Natural killer cell (primary cell): ENCODE measurements at places on chromosomes 12 and 14.
A peak's percentile ranks its signal among the peaks of the same experiment; 100 is the strongest.

- no peak for DNase-seq
These were observed at the start of gene ARHGEF40 for GRCh38 chr14:21070083-21070609. TSS of gene ARHGEF40 (plus strand) at chr14:21070304. CDS start at chr14:21070397, 93 bp downstream.

DNA sequence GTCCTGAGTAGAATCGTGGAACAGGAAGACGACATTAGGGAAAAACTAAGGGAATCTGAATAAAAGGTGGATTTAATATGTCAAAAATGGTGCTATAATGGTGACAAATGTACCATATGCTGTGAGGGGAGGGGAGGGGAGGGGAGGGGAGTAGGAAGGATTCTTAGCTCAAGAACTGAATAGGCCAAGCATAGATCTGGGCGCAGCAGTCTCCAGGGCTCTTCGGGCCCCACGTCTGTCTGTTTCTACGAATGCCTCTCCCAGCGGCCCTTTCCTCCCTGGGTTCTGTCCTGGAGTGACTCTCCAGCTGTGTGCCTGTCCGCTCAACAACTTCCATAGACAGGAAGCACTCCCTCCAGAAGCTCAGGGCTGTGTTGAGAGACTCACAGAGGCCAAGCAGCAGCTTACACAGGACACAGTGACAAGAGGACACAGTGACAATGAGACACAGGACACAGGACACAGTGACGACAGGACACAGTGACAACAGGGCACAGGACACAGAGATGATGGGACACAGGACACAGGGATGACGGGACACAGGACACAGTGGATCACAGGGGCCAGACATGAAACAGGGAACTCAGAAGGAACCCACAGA, 42.4 kb upstream of the PPP2R5C start:
- DNase-seq = peak; percentile 13

- no peak for DNase-seq
These were observed 303.3 kb upstream of the TMPO start for GRCh38 chr12:98211909-98212695.

DNA sequence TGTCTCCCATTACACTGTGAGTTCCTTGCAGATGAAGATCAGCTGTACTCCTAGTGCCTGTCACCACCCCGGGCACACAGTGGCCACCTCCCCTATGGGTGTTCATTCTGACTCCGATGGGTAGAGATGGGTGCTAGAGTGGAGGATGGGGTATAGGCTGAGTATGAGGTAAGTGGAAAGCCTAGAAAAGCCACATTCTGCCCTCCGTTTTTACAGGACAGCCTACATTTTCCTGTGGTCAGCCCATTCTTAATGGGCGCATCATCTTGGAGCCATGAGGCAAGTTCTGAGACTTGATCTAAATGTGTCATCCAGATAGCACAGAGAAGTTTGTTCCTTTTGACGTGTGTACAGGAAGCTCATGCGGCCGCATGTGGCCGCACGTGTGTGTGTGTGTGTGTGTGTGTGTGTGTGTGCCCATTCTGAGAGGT, 166.7 kb upstream of the HIF1A start:
- DNase-seq = peak; percentile 31

- no peak for DNase-seq
These were observed 1.3 kb downstream of the CLSTN3 start for GRCh38 chr12:7131502-7131866.

DNA sequence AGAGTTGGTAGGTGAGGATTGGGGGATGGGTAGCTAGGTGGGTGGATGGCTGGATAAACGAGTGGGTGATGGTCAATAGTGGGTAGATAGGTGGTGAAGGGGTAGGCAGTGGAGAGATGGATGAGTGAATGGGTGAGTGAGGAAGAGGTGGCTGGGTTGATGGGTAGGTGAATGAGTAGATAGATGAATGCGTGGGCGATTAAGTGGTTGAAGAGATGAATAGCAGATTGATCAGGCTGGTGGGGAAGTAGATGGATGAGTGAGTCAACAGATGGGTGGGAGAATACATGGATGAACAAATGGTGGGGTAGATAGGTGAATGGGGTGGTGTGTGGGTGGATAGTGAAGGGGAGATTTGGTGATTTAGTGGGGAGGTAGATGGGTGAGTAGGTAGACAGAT, 51.1 kb downstream of the SYNE3 start:
- DNase-seq = no peak

DNA sequence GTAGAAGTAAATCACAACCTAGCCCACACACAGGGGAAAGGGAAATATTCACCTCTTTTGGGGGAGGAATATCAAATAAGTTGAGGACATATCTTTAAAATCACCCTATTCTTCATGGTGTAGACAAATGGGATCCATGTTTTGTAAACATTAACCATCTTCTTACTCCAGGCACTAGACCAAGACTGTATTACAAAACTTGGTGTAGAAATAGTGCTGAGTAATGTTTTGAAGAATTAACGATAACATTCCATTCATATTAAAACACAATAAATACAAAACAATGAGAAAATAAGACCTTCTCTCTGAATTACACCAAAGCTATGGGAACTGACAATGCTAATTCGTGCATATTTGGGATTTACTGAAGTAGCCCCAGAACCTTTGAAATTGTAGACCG, 633.6 kb downstream of the BCL11B start:
- DNase-seq = no peak

- no peak for DNase-seq
These were observed 923.0 kb upstream of the TMEM132C start for GRCh38 chr12:127343940-127344339.

DNA sequence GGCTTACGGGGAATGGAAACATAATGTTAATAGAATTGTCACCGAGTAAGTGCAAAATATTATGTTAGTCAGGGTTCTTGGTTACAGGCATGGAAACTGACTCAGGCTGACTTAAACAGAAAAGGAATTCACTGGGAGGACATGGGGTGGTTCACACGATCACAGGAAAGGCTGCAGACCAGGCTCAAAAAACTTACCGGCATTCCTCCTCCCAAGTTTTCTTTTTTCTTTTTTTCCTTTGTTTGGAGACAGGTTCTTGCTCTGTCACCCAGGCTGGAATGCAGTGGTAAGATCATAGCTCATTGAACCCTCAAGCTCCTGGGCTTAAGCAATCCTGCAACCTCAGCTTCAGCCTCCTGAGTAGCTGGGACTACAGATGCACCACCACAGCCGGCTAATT, 11.9 kb upstream of the UBE2N start:
- DNase-seq = no peak

DNA sequence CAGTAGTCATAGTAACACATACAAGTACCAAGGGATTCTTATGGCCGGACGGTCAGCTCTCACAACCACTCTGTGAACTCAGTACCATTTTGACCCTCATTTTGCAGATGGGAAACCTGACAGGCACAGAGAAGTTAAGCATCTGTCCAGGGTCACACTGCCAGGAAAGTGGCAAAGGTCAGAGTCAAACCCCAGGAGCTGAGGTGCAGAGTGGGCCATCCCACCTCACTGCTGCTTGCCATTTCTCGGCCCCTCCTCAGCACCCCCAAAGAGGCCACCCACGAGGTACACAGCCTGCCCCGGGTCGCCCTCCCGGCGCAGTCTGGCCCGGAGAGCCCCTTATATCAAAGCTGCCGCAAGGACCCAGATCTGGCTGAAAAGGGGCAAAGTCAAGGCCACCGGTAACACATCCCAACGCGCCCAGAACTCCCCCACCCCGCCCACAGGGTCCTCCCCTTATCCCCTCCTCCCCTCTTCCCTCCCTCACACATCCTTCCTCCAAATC, 1.7 kb downstream of the NCOR2 start:
- no peak for DNase-seq

GRCh38 chr12:64893961-64894360, 69.5 kb downstream of the TBC1D30 start:
- DNase-seq = no peak

- DNase-seq = no peak
These were observed 7.8 kb upstream of the TAS2R46 start for GRCh38 chr12:11069854-11070365.

DNA sequence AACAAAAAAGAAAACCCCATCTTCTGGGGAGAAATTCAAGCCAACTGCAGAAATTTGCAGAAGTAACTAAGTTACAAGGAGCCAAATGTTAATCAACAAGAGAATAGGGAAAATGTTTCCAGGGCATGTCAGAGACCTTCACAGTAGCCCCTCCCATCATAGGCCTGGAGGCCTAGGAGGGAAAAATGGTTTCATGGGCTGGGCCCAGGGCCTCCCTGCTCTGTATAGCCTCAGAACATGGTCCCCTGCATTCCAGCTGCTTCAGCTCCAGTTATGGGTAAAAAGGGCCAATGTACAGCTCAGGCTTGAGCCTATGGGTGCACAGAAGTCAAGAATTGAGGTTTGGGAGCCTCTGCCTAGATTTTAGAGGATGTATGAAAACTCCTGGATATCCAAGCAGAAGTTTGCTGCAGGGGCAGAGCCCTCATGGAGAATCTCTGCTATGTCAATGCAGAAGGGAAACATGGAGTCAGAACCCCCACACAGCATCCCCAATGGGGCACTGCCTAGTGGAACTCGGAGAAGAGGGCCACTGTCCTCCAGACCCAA, 260.9 kb downstream of the DUSP6 start:
- DNase-seq = no peak

GRCh38 chr12:67710582-67710981, 62.0 kb downstream of the DYRK2 start:
- no peak for DNase-seq

DNA sequence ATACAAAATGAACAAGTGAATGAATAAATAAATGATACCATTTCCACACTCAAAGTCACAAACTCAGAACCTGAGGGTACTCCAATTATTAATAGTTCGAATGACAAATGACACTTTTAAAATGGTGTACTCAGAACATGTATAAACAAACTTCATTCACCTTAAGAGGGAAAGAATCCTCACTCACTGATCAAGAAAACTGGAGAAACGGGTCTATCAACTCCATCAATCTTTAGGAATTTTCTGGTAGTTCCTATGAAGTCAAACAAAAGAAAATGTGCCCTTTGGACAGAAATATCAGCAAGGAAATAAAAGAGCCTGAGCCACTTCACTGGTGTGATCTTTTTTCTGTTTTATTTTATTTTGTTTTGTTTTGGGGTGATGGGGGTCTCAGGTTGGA, 5.2 kb upstream of the NRDE2 start:
- no peak for DNase-seq

DNA sequence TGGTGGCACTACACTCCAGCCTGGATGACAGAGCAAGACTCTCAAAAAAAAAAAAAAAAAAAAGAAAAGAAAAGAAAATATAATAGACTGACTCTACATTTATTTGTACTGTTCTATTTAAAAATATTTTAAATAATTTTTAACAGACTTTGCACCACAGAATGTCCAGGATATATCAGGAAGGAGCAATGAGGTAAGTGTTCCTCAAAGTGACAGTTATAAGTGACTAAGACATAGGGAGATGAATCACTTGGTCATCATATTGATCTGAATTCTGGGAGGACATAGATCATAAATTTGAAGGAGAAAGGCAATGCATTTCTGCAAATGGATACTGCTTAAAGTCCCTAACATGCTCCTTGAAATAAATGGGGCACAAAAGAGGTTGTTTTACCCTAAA, 221.5 kb downstream of the KCNC2 start:
- no peak for DNase-seq

GRCh38 chr12:110858848-110859247, 12.1 kb downstream of the CCDC63 start:
- no peak for DNase-seq

DNA sequence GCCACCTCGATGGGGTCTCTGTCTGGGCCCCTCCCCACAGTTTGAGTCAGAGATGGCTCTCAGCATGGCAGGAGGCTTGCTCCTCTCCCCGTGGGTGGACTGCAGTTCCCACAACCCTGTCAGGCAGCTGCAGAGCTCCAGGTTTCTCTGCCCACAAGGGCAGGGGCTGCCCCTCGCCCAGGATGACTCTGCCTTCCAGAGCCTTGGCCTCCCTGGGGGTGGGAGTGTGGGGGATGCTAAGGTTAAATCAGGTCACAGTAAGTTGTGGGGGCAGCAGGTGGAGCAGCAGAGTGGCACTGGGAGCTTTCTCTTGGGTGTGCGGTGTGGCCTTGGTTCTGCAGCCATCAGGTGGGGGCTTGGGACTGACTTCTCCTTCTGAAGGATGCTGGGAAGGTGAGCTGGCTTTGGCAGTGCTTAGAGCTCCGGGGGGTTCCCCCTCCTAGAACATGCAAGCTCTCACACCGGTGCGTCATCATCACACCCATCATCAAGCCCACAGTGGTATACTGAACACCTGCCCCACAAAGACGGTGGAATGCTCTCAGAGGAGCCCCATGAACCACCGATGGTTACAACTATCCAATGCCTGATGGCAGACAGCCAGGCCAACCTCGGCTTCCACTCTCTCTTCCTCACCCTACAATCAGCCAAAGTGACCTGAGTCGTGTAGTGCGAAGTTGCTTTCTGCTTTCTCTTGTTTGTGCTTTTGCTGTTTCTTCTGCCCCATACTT, 39.7 kb downstream of the ERH start:
- no peak for DNase-seq

DNA sequence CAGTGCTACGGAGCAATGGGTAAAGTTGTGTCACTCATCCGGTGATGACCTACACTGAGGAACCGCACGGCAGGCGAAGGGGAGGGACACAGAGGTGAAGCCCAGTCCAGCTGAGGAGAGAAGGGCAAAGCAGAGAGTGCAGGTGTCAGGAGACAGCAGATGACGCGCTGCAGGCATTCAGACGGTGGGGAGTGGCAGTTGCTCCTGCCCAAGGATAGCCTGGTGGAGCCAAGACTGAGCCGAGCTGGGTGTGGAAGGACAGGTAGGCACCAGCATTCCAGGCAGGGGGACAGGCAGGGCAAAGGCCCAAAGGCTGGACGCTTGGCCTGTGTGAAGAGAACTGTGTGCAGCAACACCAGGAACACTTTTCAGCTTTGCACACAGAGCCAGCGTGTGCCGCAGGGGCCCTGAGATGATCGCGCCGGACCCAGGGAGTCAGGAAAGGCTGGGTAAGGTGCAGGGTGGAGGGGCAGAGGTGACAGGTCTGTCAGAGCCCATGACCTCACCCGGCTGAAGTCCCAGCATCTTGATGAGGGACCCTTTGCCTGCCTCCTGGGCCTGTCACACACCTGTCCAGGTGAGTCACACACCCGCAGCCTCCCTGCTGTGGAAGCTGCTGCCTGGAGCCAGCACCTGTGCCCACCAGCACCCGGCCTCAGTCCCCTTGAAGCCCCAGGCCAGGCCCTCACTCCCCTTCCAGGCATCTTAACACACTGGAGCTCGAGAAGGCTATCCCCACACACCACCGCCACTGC, 48.4 kb downstream of the TSPAN11 start:
- no peak for DNase-seq

- DNase-seq = no peak
These were observed 4.7 kb downstream of the RPL36AL start for GRCh38 chr14:49615776-49616175.

DNA sequence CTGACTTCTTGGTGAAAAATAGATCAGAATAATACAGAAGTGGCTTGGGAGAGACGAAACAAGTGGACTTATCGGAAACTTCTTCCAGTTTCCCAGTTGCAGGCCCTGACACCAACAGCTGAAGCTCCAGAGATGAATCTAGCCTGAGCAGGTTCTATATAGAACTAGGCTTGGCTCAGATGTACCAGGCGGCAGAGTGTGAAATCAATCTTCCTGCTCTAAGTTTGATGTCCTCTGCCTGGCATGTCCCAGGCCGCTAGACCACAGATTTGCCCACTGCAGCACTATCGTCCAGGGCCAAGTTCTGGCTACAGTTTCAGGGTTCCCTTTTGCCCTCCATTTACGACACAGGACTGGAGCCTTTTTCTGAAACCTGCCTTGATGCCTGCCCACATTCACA, 91.3 kb upstream of the PLEKHA5 start:
- DNase-seq = no peak
